ENCODE measurements at places on chromosomes 3 and 15.

DNA sequence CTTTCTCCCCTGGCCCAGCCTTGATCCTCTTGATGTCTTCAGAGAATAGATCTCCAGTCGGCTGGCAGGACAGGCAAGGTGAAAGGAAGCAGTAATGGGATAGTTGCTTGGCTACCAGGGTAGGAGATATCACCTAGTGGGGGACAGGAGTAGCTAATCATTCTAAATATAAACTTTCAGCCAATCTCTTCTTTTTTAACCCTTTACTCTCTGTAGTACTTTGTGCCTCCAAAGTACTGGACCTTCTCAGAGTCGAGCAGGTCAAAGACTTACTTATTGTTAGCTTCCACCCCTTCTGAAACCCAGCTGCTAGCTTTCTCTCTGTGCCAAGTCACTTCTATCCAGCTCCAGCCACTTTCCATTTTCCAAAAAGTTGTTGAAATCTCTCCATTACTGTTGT, 43.4 kb upstream of the FILIP1L start:
- no peak for DNase-seq

DNA sequence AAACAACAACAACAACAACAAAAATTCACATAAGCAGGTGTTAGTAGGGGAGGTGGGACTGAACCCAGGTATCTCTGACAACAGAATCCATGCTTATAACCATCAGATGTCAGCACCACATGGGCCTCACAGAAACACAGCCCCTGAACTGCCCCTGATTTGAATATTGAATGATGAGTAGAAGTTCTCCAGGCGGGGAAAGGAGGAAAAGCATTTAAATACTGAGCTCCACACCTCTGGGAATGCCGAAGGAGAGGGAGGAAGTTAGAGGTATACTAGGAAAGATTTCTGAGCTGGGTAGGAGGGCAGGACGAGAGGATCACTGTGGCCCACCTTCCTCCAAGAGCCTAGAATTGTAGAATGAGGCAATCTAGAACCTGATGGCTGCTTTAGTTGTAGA, 31.9 kb upstream of the EIF4A2 start:
- DNase-seq: peak; percentile 20

- no peak for DNase-seq
Measured at GRCh38 chr15:100438570-100438969, 90.2 kb downstream of the CERS3 start.

DNA sequence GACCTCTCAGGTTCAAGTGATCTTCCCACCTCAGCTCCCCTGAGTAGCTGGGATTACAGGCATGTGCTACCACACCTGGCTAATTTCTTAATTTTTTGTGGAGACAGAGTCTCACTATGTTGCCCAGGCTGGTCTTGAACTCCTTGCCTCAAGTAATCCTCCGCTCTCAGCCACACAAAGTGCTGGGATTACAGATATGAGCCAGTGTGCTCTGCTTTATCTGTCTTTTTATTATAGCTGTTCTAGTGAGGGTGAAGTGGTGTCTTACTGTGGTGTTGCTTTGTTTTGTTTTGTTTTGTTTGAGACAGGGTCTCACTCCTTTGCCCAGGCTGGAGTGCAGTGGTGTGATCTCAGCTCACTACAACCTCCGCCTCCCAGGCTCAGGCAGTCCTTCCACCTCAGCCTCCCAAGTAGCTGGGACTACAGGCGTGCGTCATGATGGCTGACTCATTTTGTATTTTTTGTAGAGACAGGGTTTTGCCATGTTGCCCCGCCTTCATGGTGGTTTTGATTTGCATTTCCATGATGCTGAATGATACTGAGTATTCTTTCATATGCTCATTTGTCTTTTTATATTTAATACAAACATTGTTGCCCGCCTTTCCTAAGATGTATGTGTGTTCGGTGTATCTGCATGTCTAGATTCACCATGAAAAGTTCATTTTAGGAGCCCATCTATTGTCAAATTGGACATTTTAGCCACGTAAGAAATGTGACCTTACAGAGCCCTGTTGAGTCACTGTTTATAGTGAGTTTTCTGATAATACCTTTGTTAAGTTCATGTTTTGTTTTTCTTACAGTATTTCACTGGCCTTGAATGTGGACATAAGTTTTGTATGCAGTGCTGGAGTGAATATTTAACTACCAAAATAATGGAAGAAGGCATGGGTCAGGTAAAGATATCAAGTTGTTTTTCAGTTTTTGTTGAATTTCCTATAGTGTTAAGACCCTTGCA, 80.6 kb downstream of the ARIH1 start:
- DNase-seq: no peak

DNA sequence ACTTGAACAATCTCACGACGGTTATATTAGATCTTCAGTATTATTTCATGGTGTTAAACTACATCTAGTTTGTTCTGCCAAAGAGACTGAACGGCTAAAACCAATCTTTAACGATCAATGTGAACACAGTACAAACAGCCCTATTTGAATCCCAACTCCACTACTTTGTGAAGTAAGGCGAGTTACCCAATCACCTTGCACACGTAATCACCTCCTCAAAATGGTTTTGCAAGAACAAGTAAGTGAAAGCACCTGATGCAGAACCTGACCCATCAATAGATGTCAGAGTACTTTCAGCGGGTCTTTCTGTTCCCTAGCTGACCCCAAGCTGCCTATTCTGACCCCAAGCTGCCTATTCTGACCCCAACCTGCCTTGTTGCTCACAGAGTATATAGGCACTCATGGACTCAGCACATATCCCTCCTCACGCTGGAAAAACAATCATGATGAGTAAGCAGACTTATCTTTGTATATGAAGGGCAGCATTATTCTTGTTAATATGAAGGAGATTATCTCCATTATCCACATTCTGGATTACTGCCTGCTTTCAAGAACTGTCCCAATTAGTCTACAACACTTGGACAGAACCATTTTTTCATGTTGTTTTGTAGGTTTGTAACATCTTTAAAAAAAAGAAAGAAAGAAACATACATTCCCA, 3.7 kb downstream of the KPNA1 start:
- no peak for DNase-seq

DNA sequence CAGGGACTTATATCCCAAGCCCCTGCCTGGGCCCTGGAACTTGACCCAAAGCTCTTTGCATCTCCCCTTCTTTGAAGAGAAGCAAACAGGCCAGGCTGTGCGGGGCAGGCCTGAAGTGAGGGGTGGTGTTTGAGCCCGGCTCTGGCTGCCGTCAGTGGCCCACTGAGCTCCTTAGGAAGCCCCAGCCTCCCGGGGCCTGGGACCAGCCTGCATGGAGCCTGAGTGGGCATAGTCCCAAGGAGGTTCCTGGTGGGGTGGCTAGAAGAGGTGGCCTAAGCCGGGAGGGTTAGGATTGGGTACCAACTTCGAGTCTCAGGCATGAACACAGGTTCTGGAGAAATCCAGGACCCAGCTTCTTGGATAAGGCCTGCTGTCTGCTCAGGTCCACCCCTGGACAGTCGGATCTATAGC, 6.4 kb downstream of the TMIE start:
- no peak for DNase-seq

GRCh38 chr15:67820992-67821783, 4.1 kb upstream of the SKOR1 start:
- DNase-seq: no peak

GRCh38 chr3:11159421-11159904, 5.2 kb downstream of the HRH1 start:
- DNase-seq: no peak

DNA sequence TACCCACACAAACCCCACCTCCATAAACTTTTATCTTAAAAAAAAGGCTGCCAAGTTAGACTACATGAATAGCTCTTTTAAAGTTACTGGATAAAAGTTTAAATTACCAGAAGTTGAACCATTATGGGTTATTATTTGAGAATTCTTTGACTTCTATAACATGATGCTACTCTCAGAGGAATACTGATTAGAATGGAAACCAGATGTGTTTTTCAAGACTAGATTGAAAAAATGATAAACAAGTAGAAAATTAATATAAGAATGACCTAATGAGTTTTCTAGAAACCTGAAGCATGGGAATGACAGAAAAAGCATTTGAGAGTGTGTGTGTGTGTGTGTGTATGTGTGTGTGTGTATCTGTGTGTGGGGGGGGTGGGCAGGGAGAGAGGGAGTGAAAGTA, 12.4 kb upstream of the FGF7 start:
- DNase-seq: no peak

GRCh38 chr15:93948726-93949125, 282.6 kb upstream of the MCTP2 start:
- DNase-seq: no peak

DNA sequence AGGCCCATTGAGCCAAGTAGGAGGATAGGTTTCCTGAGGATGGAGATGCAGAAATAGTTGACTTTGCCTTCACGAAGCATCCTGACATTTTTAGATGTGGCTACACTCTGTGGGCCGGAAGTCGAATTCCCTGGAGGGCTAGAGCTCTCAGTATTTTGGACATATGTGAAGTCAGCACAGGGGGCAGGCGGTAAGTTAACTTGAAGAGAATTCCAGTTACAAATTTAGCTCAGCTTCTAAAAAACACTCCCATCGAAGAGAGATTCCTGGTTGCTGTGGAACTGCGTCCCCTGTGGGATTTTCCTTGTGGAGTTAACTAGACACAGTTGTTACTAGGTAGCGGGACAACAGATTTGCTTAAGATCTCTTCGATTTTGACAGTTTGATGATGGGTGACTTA, 161.9 kb upstream of the RGMA start:
- no peak for DNase-seq

GRCh38 chr15:82530606-82531379, 9.5 kb downstream of the RPS17 start:
- DNase-seq: no peak

DNA sequence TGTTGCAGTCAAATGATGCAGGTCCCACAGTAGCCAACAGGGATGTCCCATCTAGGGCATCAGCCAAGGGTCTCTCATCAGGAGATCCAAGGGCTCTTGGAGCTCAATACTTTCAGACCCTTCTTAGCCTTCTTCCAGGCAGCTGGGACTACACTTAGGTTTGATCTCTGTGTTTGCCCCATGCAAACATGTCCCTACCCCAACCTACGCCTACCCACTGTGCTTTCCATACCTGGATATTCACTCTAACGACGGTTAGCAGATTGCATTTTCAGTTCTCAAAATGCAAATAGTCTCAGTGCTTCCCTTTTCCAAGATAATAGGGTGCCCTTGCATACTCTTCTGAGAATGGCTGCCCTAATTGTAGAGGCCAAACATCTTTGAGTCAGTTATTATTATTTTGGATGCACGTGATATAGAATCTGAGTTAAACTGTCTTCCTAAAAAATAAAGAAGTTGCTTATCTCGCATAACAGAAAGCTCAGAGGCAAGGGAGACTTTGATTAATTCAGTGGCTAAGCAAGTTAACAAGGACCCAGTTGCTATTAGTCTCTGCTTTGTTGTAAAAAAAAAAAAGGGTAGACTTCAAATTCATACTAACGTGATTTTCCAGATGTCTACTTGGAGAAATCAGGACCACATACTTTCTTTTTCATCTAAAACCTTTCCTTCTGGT, 1.0 kb upstream of the CEP70 start:
- DNase-seq: no peak

DNA sequence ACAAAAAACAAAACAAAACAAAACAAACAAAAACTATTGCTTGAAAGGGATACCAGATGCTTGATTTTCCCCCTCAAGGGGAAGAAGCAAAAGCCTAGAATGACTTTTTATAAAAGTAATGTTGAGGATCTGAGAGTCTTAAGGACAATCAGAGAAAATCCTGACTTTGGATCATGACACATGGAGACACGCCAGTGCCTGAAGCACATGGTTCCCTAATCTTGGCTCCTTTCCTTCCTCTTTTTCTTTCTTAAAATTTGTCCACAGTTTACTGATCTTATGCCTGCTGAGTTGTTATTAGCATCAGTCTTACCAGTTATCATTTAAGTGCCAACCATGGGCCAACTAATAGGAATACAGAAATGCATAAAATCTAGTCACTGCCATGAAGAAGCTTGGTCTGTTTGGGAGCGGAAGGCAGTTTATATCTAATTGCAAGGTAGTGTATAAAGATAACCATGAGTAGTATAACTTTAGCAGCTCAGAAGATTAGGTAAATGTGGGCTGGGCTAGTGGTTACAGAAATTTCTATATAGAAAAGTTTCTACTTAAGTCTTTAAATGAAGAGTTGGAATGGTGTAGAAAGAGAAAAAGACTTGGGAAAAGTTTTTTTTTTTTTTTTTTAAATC, 6.9 kb downstream of the GLCE start:
- no peak for DNase-seq

- peak; percentile 3 for DNase-seq
Measured at GRCh38 chr3:12046406-12046805, 42.2 kb downstream of the SYN2 start.

GRCh38 chr15:88882785-88883184, 12.6 kb downstream of the HAPLN3 start:
- no peak for DNase-seq

- no peak for DNase-seq
Measured at GRCh38 chr15:100688549-100689120, 86.2 kb downstream of the ASB7 start.

GRCh38 chr3:105868431-105868741, 426 bp downstream of the CBLB start:
- DNase-seq: peak; percentile 45

DNA sequence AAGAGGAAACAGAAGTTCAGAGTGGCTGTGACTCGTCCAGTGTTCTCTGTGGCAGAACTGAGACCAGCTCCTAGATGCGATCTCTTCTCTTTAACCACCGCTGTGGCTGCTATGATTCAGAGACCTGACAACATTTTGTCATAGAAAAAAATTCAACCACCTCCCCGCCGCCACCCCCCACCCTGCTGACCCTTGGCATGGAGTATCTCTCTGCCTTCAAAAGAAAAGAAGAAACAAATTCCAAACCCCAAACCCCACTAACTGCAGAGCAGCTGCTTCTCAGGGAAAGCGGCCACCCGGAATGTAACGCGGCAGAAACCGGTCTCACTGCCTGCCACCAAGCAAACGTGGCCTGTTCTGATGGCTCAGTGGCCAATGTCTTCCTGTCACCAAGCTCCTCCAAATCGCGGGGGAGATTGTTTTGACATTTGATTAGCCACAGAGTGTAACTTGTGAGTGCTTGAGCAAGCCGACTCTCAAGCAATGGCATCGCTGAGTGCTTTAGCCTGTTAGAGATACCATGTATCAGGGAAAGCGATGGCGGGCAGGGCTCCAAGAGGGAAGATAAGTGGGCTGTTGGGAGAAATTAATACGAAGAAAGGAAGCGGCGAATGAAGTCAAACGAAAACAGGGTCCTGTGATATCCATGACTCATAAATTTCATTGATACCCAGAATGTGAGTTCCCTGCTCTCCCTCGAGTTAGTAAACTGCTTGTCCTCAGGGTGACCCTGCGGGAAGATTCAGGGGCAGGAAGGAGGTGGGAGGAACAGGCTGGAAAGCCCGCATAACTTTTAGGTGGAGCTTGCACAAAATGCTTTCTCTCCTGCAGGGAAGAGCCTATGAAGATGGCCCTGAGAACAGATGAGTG, 44.8 kb upstream of the TLE3 start:
- no peak for DNase-seq

- DNase-seq: peak; percentile 32
Measured at GRCh38 chr3:189233225-189233858, 61.6 kb downstream of the TPRG1 start.

DNA sequence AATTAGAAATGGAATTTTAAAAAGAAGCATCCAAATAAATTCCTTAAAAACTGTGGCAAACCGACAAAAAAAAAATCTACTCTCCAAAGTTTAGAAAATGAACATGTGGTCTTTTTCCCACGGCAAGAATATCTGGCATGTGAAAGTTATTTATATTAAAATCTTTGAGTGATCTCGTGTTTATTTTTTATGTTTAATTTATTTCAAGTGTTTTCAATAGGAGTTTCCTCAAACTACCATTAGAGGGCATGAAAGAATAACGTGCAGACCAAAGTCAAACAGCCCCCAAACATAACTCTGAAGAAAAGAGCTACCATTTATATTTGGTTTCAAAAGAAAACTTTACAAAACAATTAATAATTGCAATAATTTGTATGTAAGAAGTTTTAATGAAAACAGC, 286.4 kb downstream of the ZIC4 start:
- no peak for DNase-seq

- no peak for DNase-seq
Measured at GRCh38 chr3:179105881-179106280, 34.3 kb upstream of the ZMAT3 start.
